Right atrium auricular region (tissue), 2 donors: ENCODE measurements at places on chromosomes 7 and 10. TPM values are rescaled to one million over a fixed set of nuclear protein-coding genes. Genes with fewer than 3 reads are reported as not detected.

Gene SUPV3L1
- 20.8 TPM for total RNA-seq

Gene BAMBI
- 61.1 TPM for total RNA-seq

Gene MYL10
- total RNA-seq = not detected

Gene ERVW-1
- total RNA-seq = not detected

Gene HTR7
- 0.33 TPM for total RNA-seq
